Ecto neural progenitor cell (in vitro differentiated cells): ENCODE measurements at places on chromosomes 12 and 14.

DNA sequence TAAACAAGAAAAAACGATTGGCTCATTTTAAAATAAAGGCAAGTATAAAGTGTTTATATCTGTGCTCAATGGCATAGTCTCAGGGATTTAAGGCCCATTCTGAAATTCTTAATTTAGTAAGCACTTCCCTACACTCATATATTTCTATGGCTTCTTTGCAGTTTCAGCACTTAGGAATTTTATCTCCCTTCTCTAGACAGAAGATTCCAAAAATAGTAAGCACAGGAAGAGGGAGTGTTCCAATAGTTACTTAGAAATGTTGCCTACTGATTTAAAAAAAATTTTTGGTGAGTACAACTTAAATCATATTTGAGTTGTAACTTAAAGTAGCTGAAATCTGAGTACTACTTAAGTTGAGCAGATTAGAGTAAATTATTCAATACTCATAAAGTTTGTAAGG is 19.8 kb downstream of the INSM2 start:
- no peak for DNase-seq

DNA sequence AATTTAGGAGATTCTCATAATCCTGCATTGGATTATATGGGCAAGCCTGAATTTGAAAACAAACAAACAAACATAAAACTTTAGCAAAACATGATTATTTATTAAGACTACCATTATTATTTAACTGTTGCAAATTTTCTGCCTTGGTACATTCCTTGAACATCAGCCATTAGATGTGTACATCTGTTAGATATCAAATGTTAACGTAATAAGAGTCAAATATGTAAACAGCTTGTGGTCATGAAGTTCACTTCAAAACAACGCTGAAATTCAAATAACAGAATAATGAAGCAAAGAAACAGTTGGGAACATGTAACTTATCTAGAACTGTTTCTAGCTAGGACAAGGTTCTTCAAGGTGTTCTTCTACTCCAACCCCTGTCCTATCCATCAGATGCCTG is 14.3 kb upstream of the TMX1 start:
- DNase-seq: no peak

DNA sequence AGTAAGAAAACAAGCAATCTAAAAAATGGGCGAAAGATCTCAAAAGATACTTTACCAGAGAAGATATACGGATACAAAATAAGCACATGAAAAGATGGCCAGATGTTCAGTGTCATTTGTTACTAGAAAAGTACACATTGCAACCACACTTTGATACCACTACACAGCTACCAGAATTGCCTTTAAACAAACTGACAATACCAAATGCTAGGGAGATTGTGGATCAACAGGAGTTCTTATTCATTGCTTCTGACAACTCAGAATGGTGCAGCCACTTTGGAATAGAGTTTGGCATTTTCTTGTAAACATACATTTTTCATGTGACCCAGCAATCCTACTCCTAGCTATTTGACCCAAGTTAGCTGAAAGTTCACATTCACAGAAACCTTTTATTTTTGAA is 136.3 kb downstream of the FUT8 start:
- no peak for DNase-seq

- no peak for DNase-seq
These were observed 47.6 kb downstream of the ADIPOR2 start for GRCh38 chr12:1738446-1738845.

DNA sequence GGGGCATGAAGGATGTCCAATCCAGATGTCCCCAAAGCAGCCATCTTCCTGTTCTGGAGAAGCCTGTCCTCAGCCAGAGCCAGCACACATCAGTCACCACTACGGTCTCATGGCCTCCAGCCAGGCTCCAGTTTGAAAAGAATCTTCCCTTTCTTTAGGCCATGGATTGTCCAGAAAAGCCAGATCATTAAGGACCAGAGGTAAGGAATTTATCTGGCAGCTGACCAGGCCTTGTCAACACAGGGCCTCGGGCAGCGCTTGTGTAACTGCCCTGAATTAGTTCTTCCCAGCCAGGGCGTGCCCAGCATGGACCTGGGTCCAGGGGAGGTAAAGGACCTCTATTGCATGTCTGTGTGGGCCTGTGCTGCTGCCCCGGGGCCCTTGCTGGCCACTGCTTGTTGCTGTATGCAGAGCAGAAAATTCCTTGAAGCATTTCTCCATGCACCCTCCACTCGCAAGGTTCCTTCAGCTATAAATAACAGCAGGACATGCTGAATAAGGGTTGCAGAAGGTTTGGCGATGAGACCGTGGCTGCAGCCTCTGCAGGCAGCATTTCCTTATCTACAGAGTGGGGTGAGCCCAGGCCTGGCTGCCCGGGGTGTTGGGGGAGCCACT is 21.7 kb upstream of the VPS37B start:
- DNase-seq: no peak
